Stimulated activated CD4-positive, alpha-beta T cell treated with anti-CD3 and anti-CD28 coated beads, Interleukin-1b, Interleukin-23, amount 100 ng/mL, for 24 hours (primary cell): ENCODE measurements at places on chromosomes 6 and 20.

DNA sequence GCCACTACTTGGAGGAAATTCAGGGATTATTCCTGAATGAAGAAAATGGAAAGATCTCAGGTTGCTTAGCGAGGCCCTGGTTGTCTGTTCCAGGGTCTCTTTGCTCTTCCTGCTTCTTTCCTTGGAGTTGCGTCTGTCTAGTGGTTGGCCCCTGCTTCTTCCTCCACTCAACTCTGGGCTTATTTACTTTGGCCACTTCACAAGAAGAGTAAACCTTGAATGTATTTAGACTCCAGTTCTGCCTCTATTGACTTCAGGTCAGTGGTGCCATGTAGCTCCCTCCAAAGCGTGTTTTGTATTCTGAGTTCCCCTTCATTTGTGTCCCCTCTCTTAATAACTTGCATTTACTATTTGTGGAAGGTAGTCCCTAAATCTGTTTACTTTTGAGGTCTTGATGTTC lies 456.5 kb downstream of the UTRN start:
- DNase-seq, result no peak

DNA sequence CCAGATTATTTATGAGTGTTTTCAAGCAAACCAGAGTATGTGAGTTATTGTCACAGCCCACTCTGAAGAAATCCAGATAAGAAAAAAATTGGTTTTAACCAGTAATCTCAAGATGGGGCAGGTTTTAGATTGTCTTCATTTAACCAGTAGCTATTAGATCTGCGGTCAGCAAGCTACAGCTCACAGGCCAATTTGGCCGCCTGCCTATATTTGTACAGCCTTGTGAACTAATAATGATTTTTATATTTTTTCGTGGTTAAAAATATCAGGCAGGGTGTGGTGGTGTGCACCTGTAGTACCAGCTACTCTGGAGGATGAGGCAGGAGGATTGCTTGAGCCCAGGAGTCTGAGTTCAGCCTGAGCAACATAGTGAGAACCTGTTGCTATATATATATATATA lies 5.0 kb downstream of the FAM209B start:
- DNase-seq, result no peak

GRCh38 chr20:24984961-24985640 lies 7.5 kb downstream of the APMAP start:
- no peak for DNase-seq

DNA sequence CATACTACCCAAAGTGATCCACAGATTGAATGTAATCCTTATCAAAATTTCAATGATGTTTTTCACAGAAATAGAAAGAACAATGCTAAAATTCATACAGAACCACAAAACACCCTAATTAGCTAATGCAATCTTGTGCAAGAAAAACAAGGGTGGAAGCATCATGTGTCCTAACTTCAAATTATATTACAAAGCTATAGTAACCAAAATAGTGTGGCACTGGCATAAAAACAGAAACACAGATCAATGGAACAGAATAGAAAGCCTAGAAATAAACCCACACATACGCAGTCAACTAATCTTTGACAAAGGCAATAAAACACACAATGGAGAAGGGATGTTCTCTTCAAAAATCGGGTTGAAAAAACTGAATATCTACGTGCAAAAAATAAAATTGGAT lies 131.1 kb downstream of the TASP1 start:
- DNase-seq, result no peak

DNA sequence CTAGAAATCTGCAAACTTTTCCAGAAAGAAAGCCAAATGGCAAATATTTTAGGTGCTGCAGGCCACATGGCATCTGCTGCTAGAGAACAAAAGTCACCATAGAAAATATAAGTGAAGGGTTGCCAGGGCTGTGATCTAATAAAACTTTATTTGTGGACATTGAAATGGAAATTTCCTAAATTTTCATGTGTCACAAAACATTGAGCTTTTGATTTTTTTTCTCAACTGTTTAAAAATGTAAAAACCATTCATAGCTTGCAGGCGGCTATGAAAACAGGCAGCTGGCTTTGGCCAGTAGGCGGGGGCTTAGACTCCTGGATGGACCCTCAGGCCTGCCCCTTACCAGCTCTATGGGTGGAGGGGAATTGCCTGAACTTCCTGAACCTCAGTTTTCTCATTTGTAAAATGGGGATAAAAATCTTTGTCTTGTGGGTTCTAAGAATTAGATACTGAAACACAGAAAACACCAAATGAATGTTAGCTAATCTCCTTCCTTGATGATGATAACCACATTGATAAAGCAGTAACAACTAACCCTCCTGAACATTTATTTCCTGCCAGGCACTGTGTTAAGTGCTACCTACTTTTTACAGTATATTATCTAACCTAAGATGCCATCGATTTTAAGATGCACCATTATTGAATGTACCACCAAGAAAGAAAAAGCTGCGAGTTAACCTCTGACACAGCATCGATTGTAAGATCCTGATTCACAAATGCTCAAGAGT lies 85.5 kb downstream of the SLC22A23 start:
- DNase-seq, result no peak

DNA sequence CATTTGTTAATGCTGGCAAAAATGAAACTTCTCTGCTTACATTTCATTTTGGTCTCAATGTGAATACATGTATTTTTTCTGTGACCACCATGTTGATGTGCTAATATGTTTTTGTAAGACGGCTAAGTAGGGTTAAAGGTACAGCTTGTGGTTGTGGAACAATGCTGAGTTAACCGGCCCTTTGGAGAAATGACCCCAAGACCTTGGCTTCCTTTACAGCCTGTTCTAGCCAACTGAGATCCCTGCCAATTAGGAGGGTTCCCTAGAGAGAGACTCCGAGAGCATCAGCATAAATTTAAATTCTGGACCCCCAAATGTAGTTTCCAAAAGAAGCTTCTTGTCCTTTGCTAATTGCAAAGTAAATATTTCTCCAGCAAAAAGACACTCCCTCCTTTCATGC lies 44.4 kb downstream of the RSPO3 start:
- DNase-seq, result no peak

GRCh38 chr20:11919581-11919980 lies 1.9 kb downstream of the BTBD3 start:
- DNase-seq, result no peak

GRCh38 chr6:13667655-13668054 lies 44.0 kb downstream of the RANBP9 start:
- no peak for DNase-seq

- no peak for DNase-seq
These were observed 26.1 kb upstream of the KCNQ5 start for GRCh38 chr6:72595812-72596211.
